ENCODE measurements at places on chromosomes 13 and 19.

GRCh38 chr19:18468517-18468916 is 30.6 kb upstream of the ISYNA1 start:
- DNase-seq = no peak

- DNase-seq = no peak
Observed at GRCh38 chr13:102869948-102870676, 24.3 kb downstream of the ERCC5 start.

DNA sequence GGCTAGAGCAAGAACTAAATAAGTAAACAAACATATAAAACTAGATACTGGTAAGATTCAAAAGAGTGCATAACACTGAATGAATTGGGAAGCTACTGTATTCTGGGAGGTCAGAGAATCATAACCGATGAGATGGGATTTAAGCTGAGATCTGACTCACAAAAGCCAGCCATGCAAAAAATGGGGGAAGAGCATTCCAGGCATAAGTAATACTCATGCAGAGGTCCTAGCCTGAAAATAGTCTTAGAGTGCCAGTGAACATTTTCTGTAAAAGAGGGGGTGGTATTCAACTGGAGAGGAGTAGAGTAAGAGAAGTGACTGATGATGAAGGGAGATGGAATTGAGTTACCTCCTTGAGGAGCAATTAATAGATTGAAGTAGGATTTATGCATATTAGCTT is 872.0 kb upstream of the GPC6 start:
- no peak for DNase-seq

DNA sequence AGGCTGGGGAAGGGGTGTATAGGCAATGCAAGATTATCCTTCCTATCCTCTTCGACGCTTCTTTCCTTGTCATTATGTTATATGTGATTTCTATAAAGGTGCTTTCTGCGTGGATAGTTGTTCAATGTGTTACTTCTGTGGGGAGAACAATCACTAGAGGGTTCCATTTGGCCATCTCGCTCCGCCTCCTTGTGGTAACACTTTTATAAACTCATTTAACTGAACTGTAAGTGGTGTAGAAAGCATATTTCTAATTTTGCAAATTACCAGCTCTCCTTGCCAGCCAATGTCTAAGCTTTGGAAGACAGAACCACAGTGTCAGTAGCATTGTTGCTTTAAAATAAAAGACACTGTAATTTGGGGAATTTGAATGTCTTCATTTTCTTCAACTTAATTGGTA is 1093.7 kb upstream of the MIR17HG start:
- no peak for DNase-seq

DNA sequence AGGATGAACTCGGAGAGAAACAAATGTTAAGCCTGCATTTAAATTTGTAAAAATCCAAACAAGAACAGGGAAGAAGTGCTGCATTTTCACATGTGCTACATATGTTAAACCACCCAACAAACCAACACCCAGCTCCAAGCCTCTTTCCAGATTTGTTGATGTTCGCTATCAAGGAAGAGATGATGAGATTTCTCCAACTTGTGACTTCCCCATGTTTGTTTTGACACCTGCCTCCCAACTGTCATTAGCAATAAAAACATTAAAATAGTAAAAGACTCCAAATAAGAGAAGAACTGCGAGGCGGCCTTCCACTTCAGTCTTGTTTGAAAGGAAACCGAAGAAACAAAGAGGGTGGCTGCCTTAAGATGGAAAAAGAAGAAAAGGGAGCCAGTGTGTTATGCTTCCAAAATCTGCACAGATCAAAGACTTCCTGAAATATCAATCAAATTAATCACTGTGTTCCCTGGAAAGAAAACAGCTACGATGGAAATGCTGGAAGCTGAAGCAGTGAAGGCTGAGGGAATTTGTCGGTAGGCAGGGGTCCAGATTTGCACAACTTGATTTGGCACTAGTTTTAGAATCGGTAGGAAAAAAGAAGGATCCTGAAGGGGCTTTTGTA is 14.0 kb upstream of the GGACT start:
- DNase-seq = no peak

DNA sequence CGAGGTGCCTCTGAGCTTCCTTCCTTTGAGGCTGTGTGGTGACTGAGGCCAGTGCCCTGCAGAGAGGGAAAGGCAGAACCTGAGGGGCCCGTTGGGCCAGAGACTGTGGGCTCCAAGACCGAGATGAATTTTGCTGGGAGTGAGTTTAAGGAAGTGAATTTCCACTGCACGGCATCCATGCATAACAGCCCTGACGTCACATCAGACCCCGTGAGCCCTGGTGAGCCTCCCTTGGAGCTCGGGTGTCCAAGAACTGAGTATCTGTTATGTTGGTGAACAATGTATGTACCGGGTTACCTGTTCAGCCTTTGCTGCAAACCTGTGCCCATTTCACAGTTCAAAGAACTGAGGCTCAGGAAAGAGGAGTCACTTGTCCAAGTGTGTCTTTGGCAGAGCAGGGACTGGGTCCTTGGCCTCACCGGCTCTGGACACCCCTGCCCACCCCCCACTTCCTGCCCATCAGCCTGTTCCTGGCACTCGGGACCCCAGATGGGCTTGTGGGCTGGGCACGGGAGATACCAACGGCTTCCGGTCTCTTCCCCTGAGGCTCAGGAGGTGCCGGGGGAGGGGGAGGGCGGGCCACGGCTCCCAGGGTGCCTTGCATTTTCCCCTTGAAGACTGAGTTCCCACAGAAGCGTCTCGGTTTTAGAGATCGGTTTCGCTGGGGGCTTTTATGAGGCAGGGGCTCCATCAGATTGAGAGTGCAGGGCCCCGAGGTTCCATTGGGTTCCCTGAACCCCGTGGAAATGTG is 33.7 kb downstream of the NFILZ start:
- DNase-seq = no peak

DNA sequence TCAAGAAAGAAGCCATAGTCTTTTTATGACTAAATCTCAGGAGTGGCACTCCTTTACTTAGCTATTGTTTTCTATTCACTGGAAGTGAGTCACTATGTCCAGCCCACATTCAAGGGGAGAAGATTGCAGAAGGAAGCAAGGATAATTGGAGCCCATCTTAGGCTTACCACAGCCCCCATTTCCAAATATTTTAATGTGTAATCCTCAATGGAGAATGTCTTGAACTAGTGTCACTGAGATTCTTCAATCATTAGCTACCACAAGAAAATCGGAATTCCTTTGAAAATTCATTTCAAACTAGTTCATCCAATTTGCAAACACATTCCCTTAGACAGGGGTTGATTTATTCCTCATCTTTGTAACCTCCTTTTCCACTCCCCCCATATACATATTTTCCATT is 84.7 kb downstream of the DLEU7 start:
- DNase-seq = no peak

DNA sequence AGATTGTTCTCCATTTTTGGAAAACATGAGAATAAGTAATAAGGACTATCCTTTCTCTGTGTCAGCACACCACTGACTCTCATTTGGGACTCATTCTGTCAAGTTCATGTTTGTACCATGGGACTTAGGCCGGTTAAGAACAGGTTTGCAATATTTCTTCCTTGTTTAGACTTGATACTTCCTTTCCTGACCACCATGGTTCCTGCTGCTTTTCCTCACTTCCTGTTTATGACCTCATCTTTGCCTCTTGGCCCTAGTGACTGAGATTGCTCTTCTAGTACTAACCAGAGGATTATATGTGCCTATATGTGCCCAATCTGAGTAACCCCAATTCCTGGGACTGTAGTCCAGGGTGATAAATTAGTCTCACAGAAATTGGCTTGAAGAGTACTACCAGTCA is 32.5 kb upstream of the NDFIP2 start:
- DNase-seq = no peak

- DNase-seq = peak; percentile 84
Observed at GRCh38 chr19:52369559-52370340, at the start of gene ZNF880. Gene ZNF880 (plus strand): TSS chr19:52369923. CDS start chr19:52369966, 43 bp downstream.

DNA sequence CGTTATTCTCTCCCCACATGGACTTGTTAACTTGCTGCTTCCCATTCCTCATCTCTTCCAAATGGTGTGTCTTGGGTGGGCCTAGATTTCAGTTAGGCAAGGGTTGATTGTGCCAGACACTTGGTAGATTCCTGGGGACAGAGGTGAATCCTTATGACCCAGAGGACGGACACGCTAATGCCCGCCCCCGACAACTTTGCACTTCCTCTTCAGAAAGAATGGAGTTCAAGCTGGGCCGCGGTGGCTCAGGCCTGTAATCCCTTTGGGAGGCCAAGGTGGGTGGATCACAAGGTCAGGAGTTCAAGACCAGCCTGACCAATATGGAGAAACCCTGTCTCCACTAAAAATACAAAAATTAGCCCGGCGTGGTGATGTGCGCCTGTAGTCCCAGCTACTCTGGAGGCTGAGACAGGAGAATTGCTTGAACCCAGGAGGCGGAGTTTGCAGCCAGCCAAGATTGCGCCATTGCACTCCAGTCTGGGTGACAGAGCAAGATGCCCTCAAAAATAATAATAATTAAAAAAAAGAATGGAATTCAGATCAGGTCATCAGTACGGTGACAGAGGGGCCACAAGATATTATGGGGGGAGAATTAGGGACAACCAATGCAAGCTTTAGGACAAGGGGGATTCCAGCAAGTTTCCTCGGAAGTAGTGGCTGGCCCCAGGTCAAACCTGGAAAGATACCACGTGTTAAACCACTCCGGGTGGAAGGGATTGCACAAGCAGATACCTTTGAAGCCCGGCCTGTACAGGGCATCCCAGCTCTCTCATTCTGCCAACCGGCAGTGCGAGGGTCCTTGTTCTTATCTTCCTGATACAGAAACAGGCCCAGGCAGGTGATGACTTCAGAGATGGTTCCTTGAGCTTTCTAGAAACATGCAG is 2.7 kb downstream of the MYO9B start:
- DNase-seq = no peak

GRCh38 chr13:113367020-113367560 is 3.2 kb upstream of the GRTP1 start:
- no peak for DNase-seq

DNA sequence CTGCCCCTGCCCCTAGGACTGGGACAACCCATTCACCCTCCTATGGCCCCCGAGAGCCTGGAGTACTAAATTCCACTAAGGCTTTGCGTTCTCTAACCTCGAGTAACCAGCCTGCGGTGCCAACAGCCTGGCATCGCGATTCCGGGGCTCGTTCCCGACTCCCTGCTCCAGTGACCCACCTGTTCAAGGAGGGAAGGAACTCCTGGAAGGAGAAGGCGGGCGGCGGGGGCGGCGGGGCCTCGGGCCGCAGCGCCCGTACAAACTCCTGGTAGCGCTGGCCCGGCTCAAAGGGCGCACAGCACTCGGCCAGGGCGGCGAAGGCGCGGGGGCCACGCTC is 6.3 kb downstream of the GMIP start:
- DNase-seq = no peak

DNA sequence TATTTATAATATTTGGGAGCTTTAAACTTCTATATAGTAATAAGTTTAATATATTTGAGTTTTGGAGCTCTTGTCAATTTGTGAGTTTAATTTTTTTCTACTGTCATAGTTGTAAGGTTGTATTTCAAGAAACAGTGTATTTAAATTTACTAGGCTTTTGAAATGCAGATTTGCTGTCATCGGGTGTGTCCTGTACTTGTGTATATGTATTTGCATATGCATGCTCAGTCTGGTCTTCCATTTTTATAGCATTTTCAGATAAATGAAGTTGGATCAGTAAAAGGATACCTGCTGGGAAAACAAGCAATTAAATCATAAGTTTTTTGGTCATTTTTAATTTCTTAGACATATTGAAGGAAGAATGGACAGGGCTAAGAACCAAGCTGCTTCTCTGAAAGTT is 33.1 kb downstream of the SLAIN1 start:
- no peak for DNase-seq

- no peak for DNase-seq
Observed at GRCh38 chr19:2567580-2567979, 91.7 kb downstream of the GADD45B start.

DNA sequence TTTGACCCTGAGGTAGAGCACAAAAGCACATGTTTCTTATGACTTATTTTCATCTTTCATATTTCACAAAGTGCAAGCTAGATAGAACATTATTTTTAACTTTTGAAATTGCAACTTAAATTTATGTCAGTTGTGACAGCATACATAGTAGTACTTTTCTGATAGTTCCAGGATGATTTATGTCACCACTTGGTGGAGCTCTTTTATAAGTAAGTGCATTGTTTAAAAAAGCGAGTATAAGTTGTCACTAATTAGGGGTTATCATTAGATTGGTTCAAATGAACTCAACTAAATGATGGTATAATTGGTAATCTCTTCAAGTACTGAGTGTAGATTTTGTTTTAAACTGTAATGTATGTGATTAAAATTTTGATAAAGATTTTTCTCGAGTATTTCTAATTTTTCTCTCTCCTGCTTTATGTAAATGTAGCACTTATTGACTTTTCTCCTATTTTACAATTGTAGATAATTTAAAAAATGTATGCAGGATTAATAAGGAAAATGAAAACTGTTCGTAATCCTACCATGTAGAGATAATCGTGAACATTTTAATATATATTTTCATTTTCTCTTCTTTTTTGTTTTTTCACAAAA is 31.1 kb downstream of the RB1 start:
- DNase-seq = no peak

- no peak for DNase-seq
Observed at GRCh38 chr19:49327878-49328544, 3.0 kb upstream of the SLC6A16 start.
